ENCODE measurements at places on chromosomes 7 and 10. TPM values are rescaled to one million over a fixed set of nuclear protein-coding genes. Genes with fewer than 3 reads are reported as not detected.

- peaks cover 24% of the 10 kb centered on the region for H3K4me1 ChIP-seq
- no peak overlapping the region for H3K27ac ChIP-seq
- peak overlapping the region; percentile 8 for H3K4me3 ChIP-seq
- H3K27me3 ChIP-seq: peaks cover 65% of the 10 kb centered on the region
- DNase-seq: no peak
- H3K36me3 ChIP-seq: no peaks in the 10 kb centered on the region
Observed at GRCh38 chr10:133528296-133528844, 1.2 kb downstream of the CYP2E1 start.

DNA sequence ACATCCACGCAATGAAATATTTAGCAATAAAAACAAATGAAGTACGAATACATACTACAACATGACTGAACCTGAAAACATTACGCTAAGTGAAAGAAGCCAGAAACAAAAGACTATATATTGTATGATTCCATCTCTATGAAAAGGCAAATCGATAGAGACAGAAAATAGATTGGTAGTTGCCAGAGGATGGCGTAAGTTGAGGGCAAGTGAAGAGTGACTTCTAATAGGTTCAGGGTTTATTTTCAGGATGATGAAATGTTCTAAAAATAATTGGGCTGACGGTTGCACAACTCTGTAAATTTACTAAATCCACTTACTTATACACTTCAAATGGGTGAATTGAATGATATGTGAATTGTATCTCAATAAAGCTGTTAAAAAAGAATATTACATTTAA is 39.5 kb upstream of the TECTB start:
- H3K36me3 ChIP-seq: no peaks in the 10 kb centered on the region
- no peaks in the 10 kb centered on the region for H3K4me1 ChIP-seq
- H3K27ac ChIP-seq: no peak overlapping the region
- H3K4me3 ChIP-seq: no peak overlapping the region
- no peak for DNase-seq
- H3K27me3 ChIP-seq: no peaks in the 10 kb centered on the region

- H3K27ac ChIP-seq: no peak overlapping the region
- DNase-seq: no peak
- H3K4me1 ChIP-seq: no peaks in the 10 kb centered on the region
- peaks cover 9% of the 10 kb centered on the region for H3K27me3 ChIP-seq
- no peaks in the 10 kb centered on the region for H3K36me3 ChIP-seq
- no peak overlapping the region for H3K4me3 ChIP-seq
Observed at GRCh38 chr10:62894156-62894555, 78.0 kb upstream of the EGR2 start.

DNA sequence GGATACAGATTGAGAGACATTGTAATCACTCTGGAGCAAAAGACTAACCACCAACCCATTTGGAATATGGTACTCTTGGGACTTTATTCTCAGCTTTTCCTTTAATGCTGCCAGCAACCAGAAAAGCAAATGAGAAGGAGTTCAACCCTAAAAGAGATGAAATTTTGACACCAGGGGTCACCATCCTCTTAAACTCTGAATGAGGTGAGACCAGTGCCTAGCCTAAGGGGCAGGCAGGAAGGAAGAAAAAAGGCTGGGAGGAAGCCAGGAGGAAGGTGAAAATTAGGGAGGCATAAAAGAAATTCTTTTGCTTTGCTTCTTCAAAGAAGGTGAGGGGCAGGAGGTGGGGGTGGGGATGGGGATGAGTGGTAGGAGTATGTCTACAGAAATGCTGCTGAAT is 135.8 kb downstream of the JAZF1 start:
- peaks cover 17% of the 10 kb centered on the region for H3K4me1 ChIP-seq
- peaks cover 4% of the 10 kb centered on the region for H3K36me3 ChIP-seq
- H3K27me3 ChIP-seq: no peaks in the 10 kb centered on the region
- H3K4me3 ChIP-seq: no peak overlapping the region
- DNase-seq: no peak

- H3K4me3 ChIP-seq: no peak overlapping the region
- H3K27ac ChIP-seq: no peak overlapping the region
- no peaks in the 10 kb centered on the region for H3K4me1 ChIP-seq
Observed at GRCh38 chr10:44949127-44949802, 10.3 kb upstream of the RASSF4 start.

DNA sequence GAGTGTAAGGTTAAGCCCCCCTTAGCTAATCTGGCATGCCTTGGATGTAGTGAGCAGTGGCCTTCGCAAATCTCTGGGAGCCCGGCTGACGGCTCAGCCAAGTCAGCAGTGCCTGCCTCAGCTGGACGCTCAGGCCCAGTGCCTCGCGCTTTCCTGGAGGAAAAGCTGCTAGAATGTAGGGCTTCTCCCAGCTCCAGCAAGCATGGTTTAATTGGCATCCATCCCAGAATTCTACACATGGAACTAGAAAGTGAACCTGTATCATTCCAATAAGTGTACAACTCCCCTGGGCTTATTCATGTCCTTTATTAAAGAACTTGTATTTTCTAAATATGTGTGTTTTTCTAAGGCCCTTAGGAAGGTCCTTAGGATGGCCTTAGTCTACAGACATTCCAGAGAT is 287.8 kb upstream of the SHH start:
- H3K4me3 ChIP-seq: no peak overlapping the region
- H3K27me3 ChIP-seq: no peaks in the 10 kb centered on the region
- no peak overlapping the region for H3K27ac ChIP-seq
- DNase-seq: no peak

- H3K27me3 ChIP-seq: peaks cover 68% of the 10 kb centered on the region
- H3K36me3 ChIP-seq: peaks cover 2% of the 10 kb centered on the region
- peak; percentile 54 for DNase-seq
Observed at GRCh38 chr10:103493916-103494877, 692 bp downstream of the NEURL1 start.

DNA sequence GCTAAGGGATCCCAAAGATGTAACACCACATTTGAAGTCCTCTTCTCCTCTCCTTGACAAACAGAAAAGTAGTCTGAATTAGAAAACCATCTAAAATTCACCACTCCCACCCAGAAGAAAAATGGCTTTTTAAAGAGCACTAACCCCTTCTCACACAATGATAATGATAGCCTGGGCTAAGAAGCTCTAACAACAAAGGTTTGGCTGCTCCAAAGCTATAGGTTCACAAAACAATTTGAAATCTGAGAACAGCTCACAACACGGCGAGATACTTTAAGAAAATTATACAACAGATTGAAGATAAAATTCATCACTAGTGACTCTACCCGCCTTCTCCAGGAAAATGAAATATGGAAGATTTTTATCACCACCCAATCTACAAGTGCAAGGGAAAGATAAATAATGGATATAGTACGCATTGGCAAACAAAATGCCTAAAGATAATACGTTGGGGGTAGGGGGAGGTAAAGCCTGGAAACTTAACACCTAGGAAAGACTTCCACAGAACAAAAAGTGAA is 7.4 kb downstream of the ITGB1 start:
- H3K27me3 ChIP-seq: no peaks in the 10 kb centered on the region
- peak overlapping the region; percentile 62 for H3K4me3 ChIP-seq
- peaks cover 83% of the 10 kb centered on the region for H3K4me1 ChIP-seq
- H3K27ac ChIP-seq: peak overlapping the region; percentile 59
- DNase-seq: no peak

DNA sequence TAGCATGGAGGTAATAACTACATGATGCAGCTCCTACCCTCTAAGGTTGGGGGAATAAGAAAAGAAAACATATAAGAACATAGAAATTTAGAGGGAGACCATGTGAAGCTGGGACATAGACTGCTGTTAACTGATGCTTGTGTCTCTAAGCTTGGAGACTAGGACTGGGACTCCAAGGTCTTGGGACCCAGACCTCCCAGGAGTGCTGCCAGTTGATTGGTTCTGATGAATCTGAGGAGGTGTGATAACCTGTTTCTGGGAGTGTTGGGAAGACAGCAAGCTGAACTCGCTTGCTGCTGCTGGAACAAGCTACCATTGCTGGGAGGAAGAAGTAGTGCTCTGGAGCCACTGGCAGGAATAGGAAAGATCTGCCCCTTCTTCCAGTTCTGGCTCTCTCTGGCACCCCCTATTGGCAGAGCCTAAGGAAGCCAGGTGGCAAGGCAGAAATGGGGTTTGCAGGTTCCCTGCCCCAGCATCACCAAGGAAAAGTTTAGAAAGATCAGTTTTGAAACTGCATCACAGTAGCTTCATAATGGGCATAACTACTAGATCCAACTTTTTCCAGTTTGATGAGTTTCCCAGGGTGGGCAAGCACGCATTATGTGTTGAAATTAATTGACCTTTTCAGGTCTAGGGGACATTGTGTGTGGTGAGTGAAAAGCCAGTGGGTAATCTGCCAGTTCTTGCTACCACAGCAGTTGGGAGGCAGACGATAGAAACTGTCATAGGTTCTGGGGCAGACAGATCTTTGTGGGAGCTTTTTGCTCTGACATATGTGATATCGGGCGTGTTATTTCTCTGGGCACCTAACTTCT is 140.7 kb downstream of the SND1 start:
- no peak overlapping the region for H3K4me3 ChIP-seq
- peaks cover 7% of the 10 kb centered on the region for H3K4me1 ChIP-seq
- no peak overlapping the region for H3K27ac ChIP-seq
- peak; percentile 41 for DNase-seq
- no peaks in the 10 kb centered on the region for H3K27me3 ChIP-seq

DNA sequence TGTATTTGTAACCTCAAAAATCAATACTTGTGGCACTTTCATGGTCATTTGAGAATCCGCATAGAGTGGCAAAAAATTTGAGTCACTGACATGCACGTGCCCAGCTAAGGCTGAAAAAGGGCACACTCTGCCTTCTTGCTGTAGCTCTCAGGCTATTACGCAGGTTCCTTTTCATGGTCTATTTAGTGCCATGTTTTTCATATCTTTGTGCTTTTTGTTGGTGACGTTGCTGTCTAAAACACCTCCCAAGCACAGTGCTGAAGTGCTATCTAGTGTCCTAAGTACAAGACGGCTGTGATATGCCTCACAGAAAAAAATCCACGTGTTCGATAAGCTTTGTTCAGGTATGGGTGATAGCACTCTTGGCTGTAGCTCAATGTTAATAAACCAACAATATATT is 50.9 kb downstream of the CREB3L2 start:
- no peak overlapping the region for H3K27ac ChIP-seq
- no peak overlapping the region for H3K4me3 ChIP-seq
- no peaks in the 10 kb centered on the region for H3K27me3 ChIP-seq
- no peak for DNase-seq

- no peaks in the 10 kb centered on the region for H3K27me3 ChIP-seq
- H3K27ac ChIP-seq: no peak overlapping the region
- H3K4me3 ChIP-seq: no peak overlapping the region
- no peaks in the 10 kb centered on the region for H3K4me1 ChIP-seq
Observed at GRCh38 chr7:115054478-115055065, 132.7 kb downstream of the MDFIC start.

DNA sequence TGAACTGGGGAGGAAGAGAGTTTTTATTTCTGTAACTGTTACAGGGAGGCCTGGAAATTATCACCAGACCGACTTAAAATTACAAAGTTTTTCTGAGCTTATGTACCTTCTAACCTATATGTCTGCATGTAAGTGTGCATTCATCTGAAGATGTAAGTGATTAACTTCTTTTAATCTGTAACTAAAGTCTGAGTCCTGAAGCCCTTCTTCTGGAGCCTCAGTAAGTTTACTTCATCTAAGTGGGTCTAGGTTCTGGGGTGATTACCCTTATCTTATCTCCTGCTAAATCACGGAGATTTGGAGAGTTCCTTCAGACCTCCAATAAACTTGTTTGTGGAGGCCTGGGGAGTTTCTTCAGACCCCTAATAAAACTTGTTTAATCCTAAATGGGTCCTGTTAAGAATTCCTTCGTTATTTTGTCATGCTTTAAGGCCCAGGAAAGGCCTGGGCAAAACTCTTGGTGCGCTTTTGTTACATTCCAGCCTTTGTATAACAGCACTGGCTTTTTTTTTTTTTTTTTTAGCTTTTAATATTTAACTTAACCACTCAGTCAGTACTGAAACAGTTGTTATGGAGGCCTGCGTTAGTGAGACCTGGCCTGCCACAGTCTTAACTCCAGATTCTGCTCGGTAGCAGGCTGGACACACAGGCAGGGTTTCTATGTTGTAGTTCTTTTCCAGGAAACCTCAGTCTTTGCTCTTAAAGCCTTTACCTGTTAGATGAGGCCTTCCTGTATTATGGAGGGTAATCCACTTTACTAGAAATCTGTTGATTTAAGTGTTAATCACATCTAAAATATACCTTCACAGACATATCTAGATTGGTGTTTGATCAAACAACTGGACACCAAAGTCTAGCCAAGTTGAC is 33.0 kb downstream of the TPST1 start:
- H3K4me1 ChIP-seq: no peaks in the 10 kb centered on the region
- no peak for DNase-seq
- H3K27ac ChIP-seq: no peak overlapping the region
- peaks cover 4% of the 10 kb centered on the region for H3K27me3 ChIP-seq

DNA sequence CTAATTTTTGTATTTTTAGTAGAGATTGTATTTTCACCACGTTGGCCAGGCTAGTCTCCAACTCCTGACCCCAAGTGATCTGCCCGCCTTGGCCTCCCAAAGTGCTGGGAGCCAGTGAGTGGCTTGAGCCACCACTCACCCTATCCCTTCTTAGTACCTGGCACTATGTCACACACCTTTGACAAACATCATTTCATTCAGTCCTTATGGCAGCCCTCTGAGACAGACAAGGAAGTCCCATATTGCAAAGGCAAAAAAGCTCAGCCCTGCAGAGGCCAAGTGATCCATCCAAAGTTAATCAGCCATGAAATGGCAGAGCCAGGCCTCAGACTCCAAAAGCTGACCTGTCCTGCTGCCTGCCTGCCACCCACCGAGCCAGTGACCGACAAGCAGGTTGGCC is 39.9 kb upstream of the ECHDC3 start:
- H3K4me3 ChIP-seq: no peak overlapping the region
- no peaks in the 10 kb centered on the region for H3K4me1 ChIP-seq
- no peak overlapping the region for H3K27ac ChIP-seq

DNA sequence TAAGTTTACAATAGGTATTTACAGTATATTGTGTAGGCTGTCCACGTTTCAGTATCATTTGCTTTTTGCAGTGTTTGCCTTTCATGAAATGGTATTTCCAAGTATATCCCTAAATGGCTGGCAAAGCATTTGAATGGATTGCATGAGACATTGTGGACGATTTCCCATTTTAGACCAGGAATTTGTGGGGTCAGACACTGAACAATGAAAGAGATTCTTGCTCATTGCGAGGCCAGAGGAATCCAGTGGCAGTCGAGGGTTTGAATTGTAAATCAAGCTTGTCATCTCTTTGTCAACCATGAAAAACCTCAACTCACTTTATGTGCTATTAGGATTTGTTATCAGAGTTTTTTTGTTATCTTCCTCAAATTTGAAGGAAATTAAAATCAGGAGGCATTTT is 70.8 kb downstream of the CREB5 start:
- H3K4me3 ChIP-seq: no peak overlapping the region
- H3K4me1 ChIP-seq: no peaks in the 10 kb centered on the region
- no peaks in the 10 kb centered on the region for H3K36me3 ChIP-seq
- no peak for DNase-seq
- H3K27ac ChIP-seq: no peak overlapping the region

The AUTS2 gene
- 16.9 TPM for total RNA-seq

The CNNM1 gene
- total RNA-seq: 0.08 TPM

The NEUROD6 gene
- not detected for total RNA-seq

The CROT gene
- 12.6 TPM for total RNA-seq

The OR6V1 gene
- not detected for total RNA-seq

The LIPJ gene
- total RNA-seq: not detected

The POU6F2 gene
- total RNA-seq: not detected

The ZNF853 gene
- total RNA-seq: 0.18 TPM

The CHST3 gene
- 0.03 TPM for total RNA-seq

The CTAGE8 gene
- total RNA-seq: not detected

The MYH16 gene
- not detected for total RNA-seq

Data from activated CD4-positive, alpha-beta memory T cell treated with anti-CD3 and anti-CD28 coated beads, Interleukin-2, amount 10 ng/mL, durations not matched to agents 7 days and 5 days (primary cell).